ENCODE measurements at places on chromosomes 7 and 10.

DNA sequence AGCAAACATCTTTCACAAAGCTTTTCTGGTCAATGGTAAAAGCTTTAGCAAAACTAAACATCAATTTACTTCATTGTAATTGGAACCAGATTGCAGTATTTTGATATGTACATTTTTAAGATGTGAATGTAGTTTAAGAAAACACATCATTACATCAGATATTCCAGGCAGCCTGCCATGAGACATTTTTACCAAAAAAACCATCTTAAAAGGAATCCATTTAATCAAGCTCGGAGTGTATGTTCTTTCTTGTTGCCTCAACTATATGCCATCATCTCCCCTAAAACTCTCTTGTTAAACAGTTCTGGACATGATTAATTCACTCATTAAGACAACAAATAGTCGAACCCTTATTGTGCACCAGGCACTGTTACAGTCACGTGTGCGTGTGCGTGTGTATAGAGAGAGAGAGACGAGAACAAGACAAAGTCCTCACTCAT, 97.5 kb downstream of the UBE2H start:
- no peak for DNase-seq

DNA sequence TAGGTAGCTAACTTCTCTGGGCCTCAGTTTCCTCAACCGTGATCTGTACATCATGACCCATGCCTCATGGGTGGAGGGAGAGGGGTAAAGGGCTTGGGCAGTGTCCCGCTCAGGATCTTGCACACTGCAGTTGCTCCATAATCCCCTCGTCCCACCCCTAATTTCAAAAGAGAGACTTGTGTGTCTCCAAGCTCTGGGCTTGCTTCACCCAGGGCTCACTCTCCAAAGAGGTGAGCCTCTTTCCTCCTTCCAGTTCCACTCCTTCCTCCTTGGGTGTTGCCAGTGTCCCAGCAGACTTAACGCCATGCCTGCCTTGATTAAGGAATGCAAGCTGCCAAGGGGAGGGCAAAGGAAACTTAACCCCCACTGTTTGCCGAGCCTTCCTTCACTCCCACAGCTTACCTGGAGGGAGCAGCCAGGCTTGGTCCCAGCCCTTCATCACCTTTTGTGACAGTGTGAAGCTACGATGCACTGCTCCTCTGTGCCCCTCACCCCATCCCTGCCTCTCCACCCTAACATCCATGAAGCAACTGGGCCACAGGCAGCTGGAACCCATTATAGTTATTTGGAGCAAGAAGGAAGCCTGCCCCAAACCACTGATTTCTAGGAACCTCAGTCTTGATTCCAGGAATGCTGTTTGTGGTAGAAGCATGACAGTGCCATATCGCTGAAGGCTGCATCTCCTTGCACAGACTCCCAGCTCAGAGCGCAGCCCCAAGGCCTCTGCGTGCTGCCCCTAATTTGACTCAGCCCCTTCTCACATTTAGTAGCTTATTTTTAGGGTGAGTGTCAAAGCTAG, 363.3 kb downstream of the TNS3 start:
- DNase-seq = no peak

DNA sequence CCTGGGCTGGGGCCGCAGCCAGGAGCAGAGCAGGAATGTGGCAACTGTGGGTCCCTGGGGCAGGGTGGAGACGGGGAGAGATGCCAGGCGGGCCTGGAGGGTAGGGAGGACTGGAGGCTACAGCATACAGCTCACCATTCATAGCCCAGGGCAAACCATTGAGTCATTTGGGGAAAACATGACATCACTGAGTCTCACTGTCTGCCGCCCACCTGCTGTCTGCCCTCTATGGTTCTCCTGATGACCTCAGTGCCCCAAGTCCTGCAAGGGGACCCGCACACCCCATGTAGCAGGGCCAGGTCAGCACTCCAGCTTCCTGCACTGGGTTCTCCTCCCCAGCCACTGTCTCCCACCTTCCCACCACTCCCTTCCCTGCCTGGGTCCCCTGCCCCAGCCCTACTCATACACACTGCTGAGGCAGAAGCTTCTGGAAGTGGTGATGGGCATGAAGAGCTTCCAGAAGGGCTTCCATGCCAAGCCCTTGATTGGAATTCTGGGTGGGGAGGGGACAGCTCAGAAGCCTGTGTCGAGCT, 10.4 kb downstream of the CHST3 start:
- no peak for DNase-seq

- DNase-seq = peak; percentile 19
Observed at GRCh38 chr10:62230344-62231121, 38.1 kb downstream of the RTKN2 start.

DNA sequence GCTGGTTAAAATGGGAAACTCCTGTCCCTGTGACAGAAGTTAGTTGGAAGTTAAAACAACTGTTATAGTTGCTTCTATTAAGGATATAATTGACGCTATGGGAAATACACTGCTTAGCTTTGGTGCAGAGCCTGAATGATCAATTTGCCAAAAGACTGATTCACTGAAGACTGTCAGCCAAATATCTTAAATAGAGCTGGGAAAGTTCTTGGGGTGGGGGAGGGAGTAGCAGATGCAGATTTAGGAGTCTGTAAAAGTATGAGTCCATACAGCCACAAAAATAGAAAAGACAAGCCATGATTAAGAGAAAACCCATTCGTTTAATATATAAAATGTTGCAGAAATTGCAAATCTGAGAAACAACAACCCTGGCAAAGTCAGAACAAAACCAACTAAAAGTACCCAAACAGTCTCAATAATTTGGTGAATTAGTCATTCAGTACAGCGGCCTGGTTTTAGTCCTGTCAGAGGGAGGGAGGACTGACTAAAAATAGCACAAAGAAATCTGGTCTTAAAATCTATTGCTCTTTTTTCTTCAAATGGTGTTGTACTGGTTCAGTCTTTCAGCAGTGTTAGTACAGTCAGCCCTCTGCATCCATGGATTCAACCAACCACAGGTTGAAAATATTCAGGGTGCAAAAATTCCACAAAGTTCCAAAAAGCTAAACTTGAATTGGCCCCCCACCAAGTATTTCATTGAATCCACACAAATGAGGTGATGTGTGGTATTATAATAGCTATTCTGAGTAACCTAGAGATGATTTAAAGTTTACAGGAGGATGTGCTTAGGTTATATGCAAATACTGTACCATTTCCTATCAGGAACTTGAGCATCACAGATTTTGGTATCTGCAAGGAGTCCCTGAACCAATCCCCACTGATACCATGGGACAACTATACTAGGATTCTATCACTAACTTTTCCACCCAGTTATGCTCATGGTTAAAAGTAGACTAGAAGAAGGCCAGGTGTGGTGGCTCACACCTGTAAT, 30.0 kb downstream of the STK17A start:
- no peak for DNase-seq

GRCh38 chr7:43553999-43554398, 28.9 kb upstream of the STK17A start:
- no peak for DNase-seq

DNA sequence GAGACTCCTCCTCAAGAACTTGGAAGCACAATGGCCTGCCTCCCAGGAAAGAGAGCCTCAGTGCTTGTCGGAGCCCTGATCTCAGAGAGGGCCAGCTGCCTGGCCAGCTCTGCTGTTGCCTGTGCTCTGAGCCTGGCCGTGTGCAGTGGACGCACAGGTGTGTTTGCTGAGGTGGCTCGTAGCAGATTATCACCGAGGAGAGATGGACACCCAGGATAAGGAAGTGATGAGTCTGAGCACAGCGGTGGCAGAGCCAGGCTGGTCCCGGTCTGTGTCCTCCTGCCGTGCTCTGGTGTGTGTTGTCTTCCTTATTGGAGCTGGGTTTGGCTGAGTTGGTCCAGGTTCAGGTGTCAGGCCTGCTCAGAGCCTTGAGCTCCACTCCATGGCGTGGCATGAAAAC, 208.5 kb downstream of the EBF3 start:
- DNase-seq = no peak

DNA sequence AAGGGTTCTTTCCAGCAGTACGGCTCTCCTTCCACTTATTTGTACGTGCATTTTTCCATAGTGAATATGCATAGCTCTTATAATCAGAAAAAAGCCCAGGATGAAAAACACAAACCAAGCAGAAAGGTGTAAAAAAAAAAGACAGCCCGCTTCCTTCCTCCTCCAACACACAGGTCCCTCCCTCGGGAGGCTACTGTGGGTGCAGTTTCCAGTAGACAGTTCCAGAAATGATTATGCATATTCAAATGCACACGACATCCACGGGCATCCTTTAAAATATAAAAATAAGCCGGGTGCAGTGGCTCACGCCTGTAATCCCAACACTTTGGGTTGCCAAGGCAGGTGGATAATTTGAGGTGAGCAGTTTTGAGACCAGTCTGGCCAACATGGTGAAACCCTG, 59.9 kb downstream of the TNRC18 start:
- no peak for DNase-seq

DNA sequence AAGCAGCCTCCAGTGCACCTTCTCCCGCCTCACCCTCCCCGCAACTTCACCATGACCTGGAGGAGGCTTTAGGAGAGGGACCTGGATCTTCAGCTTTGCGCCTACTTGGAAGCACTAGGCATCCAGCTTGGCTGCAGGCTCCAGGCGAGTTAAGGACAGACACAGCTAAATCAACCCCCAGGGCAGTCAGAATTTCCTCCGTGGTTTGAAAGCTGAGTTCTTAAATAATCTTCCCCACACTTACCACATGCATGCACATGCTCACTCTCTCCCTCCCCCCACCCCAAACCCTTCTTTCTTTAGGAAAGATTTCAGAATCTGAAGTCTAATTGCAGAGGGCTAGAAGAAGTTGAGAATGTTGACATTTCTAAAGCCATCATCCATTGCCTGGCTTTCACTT, 36.7 kb upstream of the LRRC4 start:
- DNase-seq = no peak

- no peak for DNase-seq
Observed at GRCh38 chr7:42729053-42729765, 182.7 kb downstream of the C7orf25 start.

DNA sequence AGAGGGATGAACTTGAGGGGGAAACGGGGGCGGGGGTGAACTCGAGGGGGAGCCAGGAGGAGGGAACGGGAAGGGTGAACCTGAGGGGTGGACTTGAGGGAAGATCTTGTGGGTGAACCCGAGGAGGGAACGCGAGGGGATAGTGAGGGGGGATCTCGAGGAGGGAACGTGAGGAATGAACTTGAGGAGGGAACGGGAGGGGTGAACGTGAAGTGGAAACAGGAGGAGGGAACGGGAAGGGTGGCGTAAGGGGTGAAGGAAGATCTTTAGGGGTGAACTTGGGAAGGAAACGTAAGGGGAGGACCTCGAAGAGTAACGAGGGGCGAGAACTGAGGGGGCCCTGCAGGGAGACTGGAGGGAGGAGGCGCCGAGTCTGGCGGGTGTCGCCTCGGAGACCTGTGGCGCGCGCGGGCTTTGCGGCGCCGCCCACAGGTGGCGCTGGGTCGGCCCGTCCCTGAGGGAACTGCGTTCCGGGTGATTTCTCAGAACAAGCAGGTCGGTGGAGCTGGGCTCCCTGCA, 651 bp downstream of the MYO3A start:
- no peak for DNase-seq

- DNase-seq = peak; percentile 3
Observed at GRCh38 chr7:22657479-22657878, 69.5 kb upstream of the IL6 start.

GRCh38 chr7:39530971-39531370, 35.2 kb upstream of the YAE1 start:
- DNase-seq = no peak

DNA sequence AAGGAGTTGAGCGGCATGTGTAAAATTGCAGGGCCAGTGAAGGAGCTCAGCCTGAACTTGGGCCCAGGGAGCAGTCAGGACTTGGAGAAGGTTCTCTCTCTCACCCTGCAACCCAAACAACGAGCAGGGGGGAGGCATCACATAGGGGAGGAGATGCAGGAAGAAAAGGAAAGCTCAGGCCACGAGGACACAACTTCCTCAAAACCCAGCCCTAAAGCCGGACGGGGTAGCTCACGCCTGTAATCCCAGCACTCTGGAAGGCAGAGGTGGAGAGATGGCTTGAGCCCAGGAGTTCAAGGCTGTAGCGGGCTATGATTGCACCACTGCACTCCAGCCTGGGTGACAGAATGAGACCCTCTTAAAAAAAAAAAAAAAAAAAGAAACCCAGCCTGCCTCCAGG, 629.1 kb downstream of the PARD3 start:
- no peak for DNase-seq
